K562 (cell line): ENCODE measurements at places on chromosomes 16 and 17. TPM values are rescaled to one million over a fixed set of nuclear protein-coding genes. Genes with fewer than 3 reads are reported as not detected.
A peak's percentile ranks its signal among the peaks of the same experiment; 100 is the strongest.

DNA sequence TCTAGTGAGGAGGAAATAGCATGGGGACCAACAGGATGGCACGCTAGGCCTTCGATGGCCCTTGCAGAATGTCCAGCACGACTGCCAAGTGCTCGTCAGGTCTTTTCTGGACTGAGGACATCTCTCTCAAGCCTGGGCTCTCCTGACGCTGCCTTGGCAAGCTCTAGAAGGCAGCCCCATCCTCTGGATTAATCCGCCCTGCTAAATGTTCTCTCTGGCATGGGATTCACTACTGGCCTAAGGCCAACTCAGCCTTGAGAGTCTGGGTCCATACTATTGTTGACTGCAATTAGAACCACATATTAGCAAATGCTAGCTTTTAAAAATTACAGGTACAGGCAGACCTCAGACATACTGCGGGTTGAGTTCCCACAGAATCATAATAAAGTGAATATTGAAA lies 2.5 kb upstream of the CEP295NL start:
- DNase-seq = no peak

DNA sequence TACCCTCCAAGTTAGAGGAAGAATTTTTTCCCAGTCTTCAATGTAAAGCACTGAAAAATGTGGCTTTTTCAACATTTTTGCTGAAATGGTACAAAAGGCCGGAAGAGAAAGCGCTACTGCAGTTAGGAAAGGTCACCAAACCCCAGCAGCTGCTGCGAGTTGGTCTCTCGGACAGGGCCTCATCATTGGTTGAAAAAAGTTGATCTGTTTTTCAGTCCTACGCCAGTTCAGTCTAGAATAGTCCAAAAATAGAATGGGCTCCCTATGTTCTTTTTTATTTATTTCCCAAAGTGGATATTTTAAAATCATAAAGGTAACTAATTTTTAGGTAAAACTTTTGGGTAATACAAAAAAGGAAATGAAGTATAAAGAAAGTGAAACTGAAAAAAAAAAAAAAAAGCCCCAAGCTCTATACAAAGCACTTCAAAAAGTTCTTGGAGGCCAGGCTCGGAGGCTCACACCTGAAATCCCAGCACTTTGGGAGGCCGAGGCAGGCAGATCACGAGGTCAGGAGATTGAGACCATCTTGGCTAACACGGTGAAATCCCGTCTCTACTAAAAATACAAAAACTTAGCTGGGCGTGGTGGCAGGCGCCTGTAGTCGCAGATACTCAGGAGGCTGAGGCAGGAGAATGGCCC lies 17.4 kb downstream of the ADAP2 start:
- DNase-seq = no peak

- no peak for DNase-seq
These were observed 4.8 kb downstream of the RABEP1 start for GRCh38 chr17:5286846-5287245.

DNA sequence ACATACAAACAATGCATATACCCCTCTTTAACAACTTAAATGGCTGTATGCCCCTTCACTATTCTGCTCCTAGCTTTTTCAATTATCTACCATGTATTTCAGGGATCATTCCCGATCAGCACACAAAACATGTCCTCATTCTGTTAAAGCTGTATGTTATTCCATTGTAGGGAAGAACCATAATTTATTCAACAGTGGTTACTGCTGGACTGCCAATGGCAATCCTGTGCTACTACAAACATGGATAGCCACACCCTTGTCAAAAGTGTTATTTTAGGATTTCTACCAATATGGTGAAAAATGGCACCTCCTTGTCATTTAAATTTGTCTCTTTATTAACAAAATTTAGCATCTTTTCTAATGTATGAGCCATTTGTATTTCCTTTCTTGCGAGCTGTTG lies 85.1 kb upstream of the BCAR1 start:
- DNase-seq = no peak

DNA sequence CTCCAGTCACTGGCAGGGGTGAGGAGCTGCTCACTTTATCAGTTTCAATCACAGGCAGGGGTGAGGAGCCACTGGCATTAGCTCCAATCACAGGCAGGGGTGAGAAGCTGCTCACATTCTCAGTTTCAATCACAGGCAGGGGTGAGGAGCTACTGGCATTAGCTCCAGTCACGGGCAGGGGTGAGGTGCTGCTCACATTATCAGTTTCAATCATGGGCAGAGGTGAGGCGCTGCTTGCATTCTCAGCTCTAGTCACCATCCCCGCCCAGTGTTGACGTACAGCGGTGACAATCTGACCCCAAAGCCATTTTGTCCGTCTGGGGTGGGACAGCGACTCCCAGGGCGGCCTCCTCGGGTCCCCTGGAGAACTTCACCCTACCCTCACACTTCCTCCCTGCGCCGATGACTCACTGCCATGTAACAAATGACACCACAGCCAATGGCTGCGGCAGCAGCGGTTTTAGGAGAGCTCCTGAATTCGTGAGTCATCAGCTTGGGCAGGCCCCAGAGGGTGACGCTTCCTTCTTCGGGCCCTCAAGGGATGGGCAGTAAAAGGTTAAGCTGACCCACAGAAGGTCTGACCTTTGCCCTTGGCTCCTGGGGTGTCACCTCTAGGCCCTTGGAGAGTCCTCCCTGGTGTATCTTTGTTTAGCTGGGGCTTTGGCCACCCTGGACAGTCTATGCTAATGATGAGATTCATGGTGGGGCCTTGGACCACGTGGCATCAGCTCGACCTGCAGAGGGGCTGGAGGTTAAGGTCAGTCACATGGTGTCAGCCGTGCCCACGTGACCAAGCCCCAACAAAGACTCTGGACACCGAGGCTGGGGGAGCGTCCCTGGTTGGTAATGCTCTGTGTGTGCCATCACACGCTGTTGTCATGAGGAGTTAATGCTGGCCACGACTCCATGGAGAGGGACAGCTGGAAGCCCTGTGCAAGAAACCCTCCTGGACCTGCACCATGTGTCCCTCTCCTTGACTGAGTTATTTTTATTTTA lies 171.7 kb downstream of the C16orf95 start:
- peak; percentile 76 for DNase-seq

Gene TOX3
- total RNA-seq = 0.18 TPM in 1 of 2 replicates, not detected in the other

DNA sequence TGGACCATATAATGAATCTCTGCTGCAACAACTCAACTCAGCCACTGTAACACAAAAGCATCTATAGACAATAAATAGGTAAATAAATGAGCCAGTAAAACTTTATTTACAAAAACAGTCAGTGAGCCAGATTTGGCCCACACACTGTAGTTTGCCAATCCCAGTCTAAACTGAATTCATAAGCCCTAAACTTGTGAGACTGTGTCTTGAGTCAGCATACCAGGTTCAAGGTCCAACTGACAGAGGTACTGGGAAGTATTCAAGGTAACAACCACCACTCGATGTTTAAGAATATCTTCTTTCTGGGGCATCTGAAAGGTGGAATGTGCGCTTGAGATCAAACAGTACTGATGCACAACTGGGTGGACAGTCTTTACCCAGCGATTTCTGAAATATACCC lies 94.2 kb downstream of the HELZ start:
- no peak for DNase-seq

Gene PYY
- not detected in 2 replicates for total RNA-seq

- DNase-seq = no peak
These were observed 45.3 kb upstream of the MSI2 start for GRCh38 chr17:57210972-57211411.
